Hematopoietic multipotent progenitor cell treated with erythropoietin and hydrocortisone succinate and interleukin-3 and kit ligand, for 8 days (in vitro differentiated cells): ENCODE measurements at places on chromosomes 2 and 18.

GRCh38 chr2:216989340-216990129, 129.7 kb upstream of the TNP1 start:
- DNase-seq, result no peak

GRCh38 chr2:82789851-82790205, 1669.3 kb downstream of the SUCLG1 start:
- no peak for DNase-seq

- no peak for DNase-seq
Measured at GRCh38 chr18:35029103-35029502, 12.1 kb upstream of the MAPRE2 start.

GRCh38 chr2:233358335-233358734, 4.0 kb downstream of the DGKD start:
- DNase-seq, result no peak

GRCh38 chr2:99691926-99692325, 202.1 kb upstream of the REV1 start:
- peak; percentile 53 for DNase-seq

DNA sequence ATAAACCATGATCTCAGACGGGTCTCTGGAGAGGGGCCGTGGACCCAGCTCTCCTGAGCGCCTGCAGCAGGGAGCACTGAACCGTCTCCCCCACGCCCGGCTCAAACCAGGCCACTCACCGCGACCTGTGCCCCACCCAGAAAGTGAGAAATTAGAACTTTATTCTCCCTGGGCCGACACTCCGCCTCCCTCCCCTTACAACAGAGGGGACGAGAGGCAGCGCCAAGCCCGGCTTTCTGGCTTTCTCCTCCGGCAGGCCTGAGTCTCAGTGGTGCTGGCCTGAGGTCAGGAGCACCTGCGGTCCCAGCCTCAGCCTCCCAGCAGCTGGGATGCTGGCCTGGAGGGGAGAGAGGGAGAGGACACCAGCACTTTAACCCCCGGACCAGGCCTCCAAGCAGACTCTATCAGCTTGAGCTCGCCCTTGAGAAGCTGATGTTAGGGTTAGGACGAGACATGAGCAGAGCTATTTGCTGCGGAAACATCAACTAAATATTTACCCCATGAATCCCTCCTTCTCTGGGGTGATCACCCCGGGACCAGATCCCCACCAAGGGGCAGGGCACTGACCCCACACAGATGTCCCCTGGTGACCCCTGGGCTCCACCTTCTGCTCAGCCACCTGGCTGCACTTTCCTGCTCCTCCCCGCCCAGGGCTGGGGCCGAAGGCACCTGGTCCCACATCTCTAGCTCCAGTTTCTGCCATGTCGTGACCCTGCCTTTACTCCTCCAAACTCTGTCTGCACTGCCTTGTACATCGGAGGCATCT, 856.3 kb upstream of the SALL3 start:
- no peak for DNase-seq

DNA sequence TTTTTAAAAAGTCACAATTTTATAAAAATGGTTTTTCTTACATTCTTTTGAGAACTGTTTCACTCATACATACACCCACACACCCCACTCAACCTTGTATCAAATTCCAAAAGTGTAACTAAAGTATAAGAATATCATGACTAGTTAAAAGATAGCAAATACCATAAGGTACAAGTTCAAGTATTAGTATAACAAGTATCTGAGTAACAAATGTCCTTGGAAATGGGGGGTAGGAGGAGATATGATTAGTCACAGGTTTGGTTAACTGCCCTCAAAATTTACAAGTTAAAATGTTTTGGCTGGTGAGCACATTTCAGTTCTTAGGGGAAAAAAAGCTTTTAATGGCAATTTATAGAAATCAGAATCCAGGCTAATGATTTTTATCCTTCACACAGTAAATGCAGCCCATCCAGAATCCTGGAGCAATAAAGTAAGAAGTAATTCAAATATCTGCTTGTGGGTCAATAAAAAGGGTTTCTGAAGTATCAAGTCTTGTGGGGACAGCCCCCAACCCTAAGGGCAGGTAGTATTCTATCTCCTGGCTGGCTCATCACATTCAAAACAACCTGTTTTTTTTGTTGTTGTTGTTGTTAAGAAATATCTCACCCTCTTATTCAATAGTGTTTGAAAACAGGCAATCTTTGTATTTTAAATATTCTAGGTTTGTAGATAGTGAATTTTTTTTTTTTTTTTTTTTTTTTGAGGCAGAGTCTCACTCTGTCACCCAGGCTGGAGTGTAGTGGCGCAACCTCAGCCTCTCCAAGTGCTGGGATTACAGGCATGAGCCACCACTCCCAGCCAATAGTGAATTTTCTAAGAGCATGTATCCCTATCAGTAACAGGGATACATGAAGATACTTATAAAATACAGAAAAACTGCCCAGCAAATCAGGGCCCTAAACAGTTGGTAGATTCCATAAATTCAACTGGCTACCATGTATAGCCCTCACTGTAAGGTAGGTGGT, 14.5 kb downstream of the IAH1 start:
- DNase-seq, result no peak

DNA sequence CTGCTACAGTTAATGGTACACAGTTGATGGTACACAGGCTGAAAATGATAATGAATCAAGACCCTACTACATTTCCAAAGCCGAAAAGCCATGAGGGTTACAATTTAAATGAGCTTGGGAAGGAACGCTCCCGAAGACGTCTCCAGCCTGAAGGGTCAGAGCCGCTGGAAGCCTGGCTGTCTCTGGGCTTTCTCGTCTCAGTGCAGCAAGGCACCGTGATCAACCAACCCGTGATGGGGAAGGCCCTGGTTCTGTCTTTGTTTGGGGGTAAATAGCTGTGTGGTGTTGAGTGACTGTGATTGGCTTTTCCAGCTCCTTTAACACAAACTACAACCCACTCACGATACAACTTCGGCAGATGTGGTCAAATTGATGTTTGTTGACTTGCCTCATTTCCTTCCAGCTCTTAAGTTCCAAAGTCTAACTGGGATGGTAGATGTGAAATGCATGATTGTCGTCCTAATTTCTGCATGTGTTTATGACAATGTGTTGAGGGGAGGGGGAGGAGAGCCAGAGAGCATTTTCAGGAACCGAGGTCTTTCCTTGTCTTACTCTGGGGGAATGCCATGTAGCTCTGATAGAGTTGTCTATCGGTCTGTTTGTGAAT, 59.9 kb upstream of the EML6 start:
- no peak for DNase-seq

DNA sequence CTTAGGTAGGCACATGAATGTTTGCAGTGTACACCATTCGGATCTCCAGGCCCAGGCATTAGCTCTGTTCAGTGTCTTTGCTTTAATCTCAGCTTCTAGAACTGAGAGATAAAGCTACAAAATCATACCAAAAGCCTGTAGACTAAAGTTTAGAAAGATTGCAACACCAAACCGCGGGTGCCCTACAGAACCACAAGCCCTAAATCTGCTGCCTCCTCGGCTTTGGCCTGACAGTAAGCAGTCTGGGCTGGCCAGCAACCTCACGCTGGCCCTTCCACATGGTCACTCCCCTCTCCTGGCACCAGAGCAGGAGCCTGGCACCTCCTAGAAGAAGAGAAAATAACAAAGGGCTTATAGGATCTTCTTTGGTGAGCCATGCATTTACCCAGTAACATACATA, 8.9 kb upstream of the OSR1 start:
- no peak for DNase-seq
